ENCODE measurements at places on chromosomes 6 and 20. TPM values are rescaled to one million over a fixed set of nuclear protein-coding genes. Genes with fewer than 3 reads are reported as not detected.

GRCh38 chr20:34075647-34076046 is 36.4 kb downstream of the EIF2S2 start:
- no peak for DNase-seq

- no peak for DNase-seq
These were observed 33.2 kb downstream of the VEGFA start for GRCh38 chr6:43803055-43803782.

DNA sequence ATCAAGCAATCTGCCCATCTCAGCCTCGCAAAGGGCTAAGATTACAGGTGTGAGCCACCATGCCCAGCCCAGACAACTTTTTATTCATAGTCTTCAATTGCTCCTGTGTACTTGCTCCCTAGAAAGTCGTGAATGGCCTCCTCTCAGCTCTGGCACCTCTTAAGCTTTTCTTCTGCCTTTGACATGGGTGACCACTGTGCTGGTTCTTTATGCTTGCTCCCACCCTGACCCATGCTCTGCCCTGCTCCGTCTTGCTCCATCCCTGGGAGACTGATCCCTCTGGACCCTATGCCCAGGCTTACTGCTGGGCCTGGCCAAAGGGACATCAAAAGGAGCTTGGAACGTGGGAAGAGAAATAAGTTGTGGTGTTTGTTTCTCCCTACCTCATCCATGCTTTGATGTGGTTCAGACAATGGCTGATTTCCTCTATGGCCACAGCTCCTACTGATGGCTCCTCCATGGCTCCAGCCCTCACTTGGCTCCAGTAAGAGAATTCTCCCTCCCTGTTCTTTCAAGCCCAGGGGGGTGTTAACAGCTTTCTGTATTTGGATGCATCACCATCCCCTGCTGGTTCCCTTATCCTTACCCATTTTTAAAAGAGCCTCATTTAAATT is 7.7 kb upstream of the TREM2 start:
- DNase-seq = no peak

DNA sequence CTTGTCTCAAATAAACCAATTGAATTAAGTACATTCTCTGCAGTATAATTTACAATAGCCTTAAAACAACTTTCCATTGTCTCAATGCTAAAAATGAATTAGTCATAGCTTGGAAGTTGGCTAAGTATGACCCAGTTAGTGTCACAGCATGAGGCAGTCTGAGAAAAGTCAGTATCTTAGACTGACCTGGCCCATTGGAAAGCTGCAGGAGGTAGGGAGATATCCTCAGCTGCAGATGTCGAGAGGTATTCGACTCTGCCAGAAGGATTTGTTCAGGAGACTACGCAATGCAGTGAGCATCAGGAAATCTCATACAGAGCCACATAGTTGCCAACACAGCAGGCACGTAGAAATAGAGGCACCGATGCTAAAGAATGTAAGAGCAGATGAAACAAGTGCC is 350.9 kb upstream of the NRSN1 start:
- DNase-seq = no peak

DNA sequence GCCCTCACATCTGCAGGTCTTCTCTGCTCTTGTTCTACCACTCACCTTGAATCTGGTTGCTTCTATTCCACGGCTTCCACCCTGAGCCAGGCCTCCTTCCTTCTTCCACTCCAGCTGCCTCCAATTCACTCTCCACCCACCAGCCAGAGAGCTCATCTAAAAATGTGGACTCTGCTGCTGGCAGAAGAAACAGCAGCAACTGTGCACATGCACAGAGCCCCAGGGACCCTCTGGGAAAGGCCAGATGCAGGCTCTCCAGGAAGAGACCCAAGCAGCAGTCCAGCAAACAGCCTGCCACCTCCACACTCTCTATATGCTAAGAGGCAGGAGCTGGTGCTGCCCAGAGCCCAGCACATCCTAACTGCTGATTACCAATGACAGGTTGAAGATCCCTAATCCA is 162.6 kb upstream of the TOP1 start:
- no peak for DNase-seq

GRCh38 chr6:44535446-44535845 is 147.9 kb downstream of the CDC5L start:
- DNase-seq = no peak

Gene VGLL2
- not detected for total RNA-seq
